ENCODE measurements at places on chromosomes 6 and 20.
A peak's percentile ranks its signal among the peaks of the same experiment; 100 is the strongest.

- DNase-seq, result no peak
These were observed 6.4 kb downstream of the TIAM2 start for GRCh38 chr6:155001482-155001881.

DNA sequence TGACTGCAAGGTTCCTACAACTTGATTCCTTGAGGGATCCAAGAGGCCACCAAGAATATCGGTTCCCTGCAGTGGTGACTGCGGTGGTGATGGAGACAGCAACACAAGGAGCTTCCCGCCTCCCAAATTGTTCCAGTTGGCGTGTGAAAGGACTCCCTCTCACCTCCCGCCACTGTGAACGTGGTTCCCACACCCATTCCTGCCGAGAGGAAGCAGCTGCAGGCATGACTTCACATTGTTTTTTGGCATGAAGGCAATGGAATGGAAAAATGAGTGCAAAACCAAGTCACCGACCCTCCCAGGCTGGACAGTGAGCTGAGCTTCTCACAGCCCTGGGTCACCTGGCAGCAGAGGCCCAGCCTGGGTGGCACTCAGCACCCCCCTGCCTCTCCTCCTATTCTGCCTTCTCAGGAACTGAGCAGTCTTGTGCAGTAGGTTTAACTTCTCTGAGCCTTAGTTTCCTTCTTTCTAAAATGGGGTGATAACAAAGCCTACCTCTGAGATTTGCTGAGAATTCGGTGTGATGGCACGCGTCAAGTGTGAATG is 75.0 kb downstream of the CNKSR3 start:
- DNase-seq, result no peak

- no peak for DNase-seq
These were observed 21.0 kb downstream of the SRSF3 start for GRCh38 chr6:36615018-36615761.

DNA sequence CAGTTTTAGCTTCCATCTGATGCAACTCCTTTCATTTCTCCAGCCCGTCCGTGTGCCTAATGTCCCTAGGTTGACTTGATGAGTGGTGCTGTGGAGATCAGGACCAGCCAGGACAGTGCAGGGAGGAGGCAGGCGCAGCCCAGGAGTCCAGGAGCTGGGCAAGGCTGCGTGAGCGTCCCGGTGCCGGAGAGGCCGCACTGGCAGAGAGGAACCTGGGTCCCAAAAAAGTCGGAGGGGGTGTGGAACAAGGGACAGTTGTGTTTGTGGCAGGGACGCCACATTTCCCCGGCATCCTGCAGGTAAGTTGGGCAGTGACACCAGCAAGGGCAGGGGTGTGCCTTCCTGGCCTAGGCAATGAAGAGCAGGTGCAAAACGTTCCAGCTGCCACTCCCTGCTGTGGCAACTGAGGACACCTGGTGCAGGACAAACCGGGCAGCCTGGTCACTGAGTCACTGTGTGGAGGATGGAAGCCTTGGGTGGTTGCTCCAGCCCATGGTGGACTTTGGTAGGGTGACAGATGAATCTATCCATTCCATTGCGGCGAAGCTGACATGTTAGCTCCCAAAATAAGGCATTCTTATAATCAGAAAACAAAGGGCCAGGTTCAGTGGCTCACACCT is 53.2 kb downstream of the RAMACL start:
- DNase-seq, result peak; percentile 29

GRCh38 chr6:117459204-117459944 is 23.1 kb upstream of the DCBLD1 start:
- DNase-seq, result no peak

GRCh38 chr20:32607727-32608663 is 22.9 kb upstream of the NOL4L start:
- DNase-seq, result no peak

DNA sequence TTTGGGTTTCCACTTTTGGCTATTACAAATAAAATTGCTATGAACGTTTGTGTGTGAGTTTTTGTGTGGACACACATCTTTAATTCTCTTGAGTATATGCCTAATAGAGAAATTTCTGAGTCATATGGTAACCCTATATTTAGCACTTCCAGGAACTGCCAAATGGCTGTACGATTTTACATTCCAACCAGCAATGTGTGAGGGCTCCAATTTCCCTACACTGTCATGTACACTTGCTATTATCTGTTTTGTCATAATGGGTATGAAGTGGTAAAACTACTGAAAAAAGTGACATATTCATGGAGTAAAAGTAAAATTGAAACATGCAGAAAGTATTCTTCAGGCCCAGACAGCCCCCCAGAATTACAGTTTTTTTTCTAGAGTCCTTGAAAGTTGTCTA is 59.6 kb upstream of the ESR1 start:
- no peak for DNase-seq

- DNase-seq, result no peak
These were observed 19.1 kb upstream of the AAR2 start for GRCh38 chr20:36217226-36217625.

DNA sequence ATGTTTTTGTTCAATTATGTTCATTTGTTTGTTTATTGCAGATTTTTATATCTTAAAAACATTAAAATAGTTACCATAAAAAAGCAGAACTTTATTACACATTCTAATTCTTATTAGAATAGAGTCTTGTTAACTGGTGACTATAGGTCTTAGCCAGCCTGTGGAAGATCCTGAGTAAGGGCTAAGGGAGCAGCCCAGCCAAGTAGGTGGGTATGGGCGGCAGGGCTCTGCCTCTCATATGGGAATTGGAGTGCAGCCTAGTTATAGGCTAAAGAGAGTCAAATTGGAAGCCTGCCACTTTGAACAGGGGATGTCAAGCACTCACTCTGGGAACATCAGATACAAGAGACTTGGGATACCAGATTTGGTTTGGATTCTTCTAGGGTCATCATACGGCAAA is 10.5 kb upstream of the HSF2 start:
- DNase-seq, result no peak

GRCh38 chr20:17958373-17959256 is 10.0 kb downstream of the SNX5 start:
- no peak for DNase-seq

DNA sequence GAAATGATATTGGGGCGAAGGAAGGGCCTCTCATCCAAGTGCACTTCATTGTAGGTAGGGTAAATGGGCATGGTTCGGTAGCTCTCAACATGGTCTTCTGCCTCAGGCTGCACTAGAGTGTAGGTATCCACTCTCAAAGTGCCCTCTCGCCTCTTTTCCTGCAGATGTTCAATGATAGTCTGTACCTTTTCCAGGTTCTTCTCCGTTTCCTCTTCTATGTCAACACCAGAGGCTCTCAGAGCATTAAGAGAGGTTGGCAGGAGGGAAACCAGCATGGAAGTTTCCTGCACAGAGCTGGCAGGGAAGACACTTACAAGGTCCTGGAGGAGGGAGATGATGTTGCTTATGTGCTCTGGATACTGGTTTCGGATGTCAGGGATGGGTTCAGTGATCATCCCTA is 7.1 kb downstream of the ZNFX1 start:
- DNase-seq, result no peak

DNA sequence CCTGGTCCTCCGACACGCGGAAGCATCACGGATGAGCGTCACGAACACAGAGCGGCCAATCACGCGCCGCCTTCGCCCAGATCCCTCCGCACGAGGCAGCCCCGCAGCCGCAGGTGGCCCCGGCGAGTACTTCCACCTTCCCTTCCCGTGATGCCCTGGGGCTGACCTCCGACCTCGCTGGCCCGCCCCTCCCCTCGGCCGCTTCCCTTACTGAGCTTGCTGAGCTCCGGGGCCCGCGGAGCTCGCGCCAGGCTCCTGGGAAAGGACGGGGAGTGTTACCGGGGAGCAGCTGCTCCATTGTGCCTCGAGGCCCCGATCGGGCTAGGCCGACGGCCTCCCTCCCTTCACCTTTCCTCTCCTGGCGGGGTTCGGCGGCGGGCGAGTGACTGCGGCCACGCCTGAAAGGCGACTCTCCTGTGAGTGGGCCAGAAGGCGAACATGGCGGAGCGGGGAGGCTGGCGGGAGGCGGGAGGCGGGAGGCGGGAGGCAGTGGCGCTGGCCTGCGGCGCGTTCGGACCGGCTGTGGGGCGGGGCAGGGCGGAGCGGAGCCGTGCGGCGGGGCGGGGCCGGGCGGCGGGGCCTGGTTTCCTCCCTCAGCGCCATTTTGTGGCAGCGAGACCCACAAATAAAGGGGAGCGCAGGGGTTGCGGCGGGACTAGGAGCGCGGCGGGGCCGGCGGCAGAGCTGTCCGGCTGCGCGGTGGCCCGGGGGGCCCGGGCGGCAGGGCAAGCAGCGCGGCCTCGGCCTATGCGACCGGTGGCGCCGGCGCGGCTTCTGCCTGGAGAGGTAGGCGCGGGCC is at the start of gene WTAP:
Gene WTAP (plus strand): TSS at position 589 of the 799 bp plus-strand sequence. CDS start 8,760 bp downstream, outside the sequence.
- DNase-seq, result peak; percentile 91

- DNase-seq, result no peak
These were observed 1.0 kb downstream of the SALL4 start for GRCh38 chr20:51801122-51801822.

DNA sequence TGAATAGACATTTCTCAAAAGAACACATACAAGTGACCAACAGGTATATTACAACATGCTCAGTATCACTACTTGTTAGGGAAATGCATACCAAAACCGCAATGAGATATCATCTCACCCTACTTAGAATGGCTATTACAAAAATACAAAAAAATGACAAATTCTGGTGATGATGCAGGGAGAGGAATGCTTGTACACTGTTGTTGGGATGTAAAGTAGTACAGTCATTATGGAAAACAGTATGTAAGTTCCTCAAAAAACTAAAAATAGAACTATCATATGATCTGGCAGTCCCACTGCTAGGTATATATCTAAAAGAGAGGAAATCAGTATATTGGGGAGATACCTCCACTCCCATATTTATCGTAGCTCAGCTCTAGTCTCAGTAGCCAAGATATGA is 10.9 kb upstream of the SLC17A5 start:
- DNase-seq, result no peak

GRCh38 chr6:106192824-106193223 is 106.7 kb downstream of the PRDM1 start:
- no peak for DNase-seq

- DNase-seq, result peak; percentile 20
These were observed 54.4 kb downstream of the KDM1B start for GRCh38 chr6:18209539-18210197.

GRCh38 chr6:133047065-133047665 is 194.0 kb upstream of the EYA4 start:
- no peak for DNase-seq

DNA sequence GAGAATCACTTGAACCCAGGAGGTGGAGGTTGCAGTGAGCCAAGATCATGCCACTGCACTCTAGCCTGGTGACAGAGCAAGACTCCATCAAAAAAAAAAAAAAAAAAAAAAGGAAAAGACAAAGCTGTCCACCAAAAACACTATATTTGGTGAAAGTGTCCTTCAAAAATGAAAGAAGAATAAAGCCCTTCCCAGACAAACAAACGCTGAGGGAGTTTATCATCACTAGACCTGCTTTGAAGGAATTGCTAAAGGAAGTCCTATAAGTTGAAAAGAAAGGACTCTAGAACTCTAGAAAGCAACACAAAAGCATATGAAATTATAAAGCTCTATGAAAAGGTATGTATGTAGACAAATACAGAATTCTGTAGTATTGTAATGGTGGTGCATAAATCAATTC is 98.8 kb downstream of the SEL1L2 start:
- no peak for DNase-seq

GRCh38 chr20:16761305-16761829 is 13.2 kb downstream of the OTOR start:
- peak; percentile 46 for DNase-seq

GRCh38 chr6:122797537-122797936 is 8.5 kb downstream of the SMPDL3A start:
- DNase-seq, result no peak

- no peak for DNase-seq
These were observed 8.2 kb downstream of the EDN3 start for GRCh38 chr20:59308493-59309201.

GRCh38 chr20:4775322-4776078 is 53.8 kb downstream of the PRND start:
- no peak for DNase-seq

DNA sequence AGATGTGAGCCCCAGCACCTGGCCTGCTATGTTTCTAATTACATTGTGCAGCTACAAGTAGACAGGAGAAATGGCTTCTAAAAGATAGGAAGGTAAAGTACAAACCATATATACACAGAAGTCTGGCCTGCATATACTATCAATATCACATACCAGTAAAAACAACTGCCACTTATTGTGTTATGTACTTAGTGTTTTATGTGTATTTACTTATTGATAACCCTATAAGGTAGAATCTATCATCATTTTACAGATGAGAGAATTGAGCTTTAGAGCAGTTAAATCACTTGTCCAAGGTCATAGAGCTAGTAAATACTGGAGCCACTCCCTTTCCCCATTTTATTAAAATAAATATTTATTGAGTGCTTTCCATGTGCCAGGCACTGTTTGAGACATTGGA is 102.4 kb upstream of the PRDM1 start:
- no peak for DNase-seq

GRCh38 chr6:6738922-6739716 is 150.6 kb downstream of the LY86 start:
- no peak for DNase-seq

DNA sequence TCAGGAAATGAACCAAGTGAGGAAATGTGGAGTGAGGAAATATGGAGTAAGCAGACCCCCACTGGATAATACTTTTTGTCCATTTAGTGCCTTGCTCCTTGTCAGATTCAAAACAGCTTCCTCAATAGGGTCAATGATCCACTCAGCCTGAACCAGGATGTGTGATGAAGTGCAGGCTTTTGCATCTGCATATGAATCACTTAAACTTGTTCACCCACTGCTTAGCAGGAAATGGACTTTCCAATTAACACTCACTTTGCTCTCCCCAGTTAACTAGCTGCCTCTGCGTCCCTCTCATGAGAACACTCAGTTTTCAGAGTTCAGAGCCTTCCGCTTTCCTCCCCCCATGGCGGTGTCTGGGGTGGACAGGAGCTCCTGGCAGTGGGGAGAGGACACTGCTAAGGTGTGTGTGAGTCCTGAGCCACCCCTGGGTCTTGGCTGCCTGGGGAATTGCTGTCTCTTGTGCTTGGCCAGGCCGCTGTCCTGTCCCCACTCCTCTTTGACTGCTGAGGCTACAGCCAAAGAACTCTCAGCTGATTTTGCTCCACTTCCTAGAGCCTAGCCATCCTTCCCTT is 621.8 kb downstream of the CDH26 start:
- DNase-seq, result no peak

GRCh38 chr20:54368570-54368969 is 106.8 kb upstream of the DOK5 start:
- no peak for DNase-seq

GRCh38 chr6:154561750-154562149 is 51.3 kb upstream of the CNKSR3 start:
- no peak for DNase-seq

- DNase-seq, result no peak
These were observed 8.7 kb upstream of the OSER1 start for GRCh38 chr20:44219170-44219730.

DNA sequence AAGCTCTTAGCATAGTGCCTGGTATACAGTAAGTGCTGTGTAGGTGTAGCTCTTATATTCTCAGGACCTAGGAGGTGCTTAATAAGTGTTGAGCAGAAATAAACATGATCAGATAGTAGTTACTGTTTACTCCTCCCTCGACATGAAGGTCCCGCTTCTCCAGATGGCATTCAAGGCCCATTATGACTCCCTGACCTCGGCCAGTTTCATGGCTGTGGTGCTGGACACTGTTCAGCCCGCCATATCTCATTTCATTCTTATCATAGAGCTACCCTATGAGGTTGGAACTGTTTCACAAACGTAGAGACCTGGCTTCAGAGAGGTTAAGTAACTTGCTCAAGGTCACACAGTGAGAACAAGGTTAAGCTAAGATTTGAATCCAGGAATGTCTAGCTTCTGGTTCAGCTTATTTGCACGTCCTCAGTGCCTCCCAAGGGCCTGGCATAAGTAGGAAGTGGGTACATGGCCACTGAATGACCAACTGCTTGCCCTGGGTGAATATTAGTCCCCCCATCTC is 39.0 kb downstream of the CD40 start:
- no peak for DNase-seq

All from NCI-H748 treated with DMSO at 0.1 percent for 48 hours (cell line).